ENCODE measurements at places on chromosomes 1 and 21. TPM values are rescaled to one million over a fixed set of nuclear protein-coding genes. Genes with fewer than 3 reads are reported as not detected.

Gene TFF1
- total RNA-seq: not detected

Gene DPT
- not detected for total RNA-seq

Gene C4BPB
- total RNA-seq: 3.5 TPM

Gene OR2M3
- total RNA-seq: not detected

Gene KCND3
- 0.07 TPM for total RNA-seq

GRCh38 chr1:99979091-99979490 is 9.3 kb downstream of the SLC35A3 start:
- no peak for DNase-seq

GRCh38 chr1:116416854-116417513 is 43.9 kb downstream of the ATP1A1 start:
- no peak for DNase-seq

- peak; percentile 79 for DNase-seq
These were observed 136.5 kb downstream of the FGGY start for GRCh38 chr1:59433440-59433813.

GRCh38 chr1:173508541-173508940 is 31.4 kb downstream of the PRDX6 start:
- DNase-seq: no peak

DNA sequence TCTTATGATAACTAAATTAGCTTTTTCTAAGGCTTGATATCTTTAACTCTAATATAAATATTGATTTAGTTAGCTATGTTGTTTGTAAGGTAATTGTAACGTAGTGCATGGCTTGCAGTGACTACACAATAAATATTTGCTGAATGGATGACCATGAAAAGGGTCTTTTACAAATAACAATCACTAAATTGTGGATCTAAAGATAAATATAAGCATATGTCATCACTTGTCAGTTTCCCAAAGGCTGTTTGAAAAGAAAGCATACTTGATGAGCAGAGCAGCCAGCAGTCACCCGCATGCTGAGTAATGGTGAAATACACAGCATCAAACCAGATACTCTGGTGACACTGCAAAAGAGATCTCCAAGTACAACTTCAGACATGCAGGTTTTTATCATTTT is 92.5 kb upstream of the FMN2 start:
- DNase-seq: no peak

GRCh38 chr1:29342351-29342750 is 106.0 kb downstream of the PTPRU start:
- DNase-seq: no peak

DNA sequence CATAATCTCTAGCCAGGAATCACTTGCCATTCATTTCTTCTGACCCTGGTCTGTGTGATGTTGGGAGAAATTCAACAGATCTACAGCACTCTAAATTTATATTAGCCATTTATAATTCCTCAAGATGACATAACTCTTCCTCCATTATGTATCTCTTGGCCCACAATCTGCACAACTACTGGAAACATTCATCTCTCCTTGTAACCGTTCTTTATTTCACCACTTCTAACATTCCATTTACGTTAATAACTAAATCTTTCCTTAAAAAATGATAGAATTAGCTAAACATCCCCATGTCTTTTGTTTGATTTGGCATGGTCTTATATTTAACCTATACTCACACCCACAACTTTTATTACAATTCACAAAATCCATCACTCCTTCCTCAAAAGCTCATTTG is 166.0 kb downstream of the COL11A1 start:
- DNase-seq: no peak

- DNase-seq: no peak
These were observed 17.8 kb upstream of the CNR2 start for GRCh38 chr1:23930861-23931490.

DNA sequence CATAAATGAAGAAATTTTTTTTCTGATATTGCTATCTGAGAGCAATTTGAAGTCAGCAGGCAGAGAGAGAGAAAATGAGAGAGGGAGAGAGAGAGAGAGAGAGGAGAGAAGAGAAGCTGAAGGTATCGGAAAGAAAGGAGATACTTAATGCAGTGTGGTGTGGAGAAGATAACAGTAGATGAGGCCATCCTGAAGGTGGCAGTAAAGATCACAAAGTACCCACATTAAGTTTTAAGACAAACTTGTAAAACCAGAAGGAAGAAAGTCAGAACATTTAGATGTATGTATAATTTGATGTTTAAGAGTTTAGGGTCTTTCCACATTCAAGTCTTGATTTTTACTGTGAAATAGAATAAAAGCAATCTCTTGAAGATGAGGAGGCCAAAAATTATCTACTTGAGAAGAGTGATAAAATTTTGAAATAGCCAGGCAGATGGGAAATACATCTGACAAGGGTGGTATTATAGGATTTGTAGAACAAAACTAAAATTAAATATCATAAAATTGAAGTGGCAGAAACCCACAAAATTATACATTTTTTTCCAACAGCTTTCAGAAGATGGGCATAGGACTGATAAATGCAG is 1753.4 kb downstream of the MRPL39 start:
- DNase-seq: no peak

DNA sequence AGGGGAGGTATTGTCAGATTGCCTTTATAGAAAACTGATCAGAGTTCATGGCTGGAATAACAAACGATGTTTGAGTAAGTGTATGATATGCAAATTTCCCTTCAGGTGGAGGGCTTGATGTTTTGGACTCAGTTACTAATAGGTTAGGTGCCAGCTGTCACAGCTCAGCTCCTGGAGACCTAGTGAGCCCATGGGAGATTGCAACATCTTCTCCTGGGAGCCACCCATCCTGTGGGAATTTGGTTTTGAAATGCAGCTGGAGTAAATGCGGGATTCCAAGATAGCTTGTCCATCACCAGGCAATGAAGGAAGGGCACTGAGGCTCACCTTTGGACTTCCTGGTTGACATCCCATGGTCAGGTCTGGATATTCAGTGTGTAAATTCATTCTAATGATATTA is 211.4 kb upstream of the NRIP1 start:
- no peak for DNase-seq
